HuH-7.5 (cell line): ENCODE measurements at places on chromosomes 12 and 14.

GRCh38 chr12:25962932-25963525 is 4.5 kb downstream of the RASSF8 start:
- DNase-seq, result no peak

DNA sequence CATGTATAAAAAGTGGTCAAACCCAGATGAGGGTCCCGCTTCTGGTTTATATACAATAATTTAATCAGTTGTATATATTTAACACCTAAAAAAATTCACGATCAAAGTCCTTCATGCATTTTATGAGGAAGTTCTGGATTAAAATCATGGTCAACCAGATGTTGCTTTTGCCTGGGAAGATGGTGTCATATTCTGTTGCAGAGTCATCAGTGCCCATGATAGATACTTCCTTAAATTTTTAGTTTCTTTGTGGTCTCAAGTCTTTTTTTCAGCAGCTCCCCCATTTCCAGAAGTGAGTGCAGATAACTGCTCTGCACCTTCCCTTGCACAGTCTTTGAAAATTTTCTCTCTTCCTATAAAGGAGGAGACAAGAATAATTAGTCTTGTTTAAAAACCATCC is 16.1 kb downstream of the ERP29 start:
- DNase-seq, result no peak

DNA sequence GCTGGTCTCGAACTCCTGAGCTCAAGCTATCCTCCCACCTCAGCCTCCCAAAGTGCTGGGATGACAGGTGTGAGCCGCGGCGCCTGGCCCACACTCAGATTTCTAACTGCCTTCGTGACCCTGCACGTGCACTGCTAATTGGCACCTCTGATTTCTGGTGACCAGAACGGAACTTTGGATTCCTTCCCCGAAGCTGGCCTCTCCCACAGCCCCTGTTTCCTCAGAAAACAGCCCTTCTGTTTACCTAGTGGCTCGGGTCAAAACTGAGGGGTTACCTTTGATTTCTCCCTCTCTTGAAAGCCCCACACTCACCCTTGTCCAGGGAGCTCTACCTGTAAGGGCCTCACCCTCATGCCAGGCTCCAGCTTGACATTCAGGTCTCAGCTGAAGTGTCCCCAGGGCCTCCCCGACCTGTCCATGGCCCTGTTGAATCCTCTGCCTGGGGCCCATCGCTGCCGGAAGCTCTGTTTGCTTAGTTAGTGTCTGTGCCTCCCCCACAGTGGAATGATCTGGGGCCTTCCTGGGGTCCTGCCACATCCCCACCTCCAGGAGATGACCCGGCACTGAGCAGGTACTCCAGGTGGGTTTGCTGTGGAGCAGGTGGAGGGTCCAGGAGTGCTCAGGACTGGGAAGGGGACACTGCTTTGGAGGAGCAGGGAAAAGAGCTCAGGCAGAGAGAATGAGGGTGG is 24.4 kb upstream of the FAM181A start:
- DNase-seq, result no peak

- no peak for DNase-seq
Observed at GRCh38 chr12:6782119-6782518, 7.2 kb upstream of the CD4 start.

DNA sequence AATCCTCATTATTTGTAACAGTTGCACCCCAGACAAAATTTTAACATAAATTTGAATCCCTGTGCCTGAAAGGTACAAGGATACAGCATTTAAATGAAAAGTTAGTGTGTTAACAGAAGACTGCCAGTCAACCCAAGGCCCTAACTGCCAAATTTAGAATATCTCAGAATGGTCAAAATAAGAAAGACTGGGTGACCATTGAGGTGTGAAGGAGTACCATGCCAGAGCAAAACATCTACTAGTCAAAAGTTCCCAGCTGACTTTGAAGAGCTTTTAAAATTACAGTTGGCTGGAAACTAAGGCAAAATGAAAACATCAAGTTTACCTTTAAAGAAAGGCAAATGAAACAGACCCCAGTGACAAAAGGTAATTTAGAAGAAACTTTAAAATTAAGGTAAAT is 18.4 kb downstream of the SAV1 start:
- DNase-seq, result no peak

DNA sequence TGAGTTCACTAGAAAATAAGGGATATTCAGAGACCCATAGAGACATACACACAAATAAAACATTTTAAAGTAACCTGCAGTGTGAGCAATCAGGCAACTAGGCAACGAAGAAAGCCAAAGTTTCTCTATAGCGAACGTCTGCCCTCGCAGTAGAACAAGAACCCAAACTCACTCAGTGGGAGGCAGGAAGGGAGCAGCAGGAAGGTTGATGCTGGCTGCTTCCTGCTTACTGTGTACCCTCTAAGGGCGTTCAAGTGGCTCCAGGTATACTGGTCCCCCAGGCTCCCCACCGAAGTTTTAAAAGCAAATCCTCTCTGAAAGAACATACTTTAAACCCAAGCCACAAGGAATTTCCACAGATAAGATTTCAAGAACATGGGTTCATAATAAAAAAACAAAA is 249.3 kb downstream of the FOXN3 start:
- no peak for DNase-seq

DNA sequence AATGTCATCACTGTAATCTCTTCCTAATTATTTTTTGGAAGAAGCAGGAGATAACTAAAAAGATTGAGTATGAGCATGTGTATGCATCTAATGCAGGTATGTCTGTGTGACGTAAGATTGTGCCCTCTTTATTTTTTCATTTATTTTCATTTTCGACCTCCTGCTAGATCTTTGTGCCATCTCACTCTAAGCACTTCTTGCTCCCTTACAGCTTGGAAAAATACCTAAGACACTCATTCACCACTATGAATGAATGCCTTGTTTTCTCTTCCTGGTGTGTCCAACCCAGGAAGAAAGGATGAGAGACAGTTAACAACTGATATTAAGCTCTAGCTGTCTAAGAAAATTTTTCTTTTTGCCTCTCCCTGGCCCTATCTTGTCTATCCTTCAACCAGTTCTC is 76.8 kb upstream of the CISTR start:
- DNase-seq, result no peak

DNA sequence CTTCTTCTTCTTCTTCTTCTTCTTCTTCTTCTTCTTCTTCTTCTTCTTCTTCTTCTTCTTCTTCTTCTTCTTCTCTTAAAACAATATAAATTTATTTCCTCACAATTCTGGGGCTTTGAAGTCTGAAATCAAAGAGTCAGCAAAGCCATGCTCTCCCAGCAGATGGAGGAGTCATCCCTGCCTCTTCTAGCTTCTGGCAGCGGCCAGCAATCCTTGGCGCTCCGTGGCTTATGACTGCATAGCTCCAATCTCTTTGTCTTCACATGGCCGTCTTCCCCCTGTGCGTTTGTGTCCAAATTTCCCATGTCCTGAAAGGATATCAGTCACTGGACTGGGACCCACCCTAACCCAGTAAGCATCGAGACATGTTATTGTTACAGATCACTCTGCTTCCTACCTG is 22.9 kb downstream of the KCNA1 start:
- no peak for DNase-seq

- peak; percentile 49 for DNase-seq
Observed at GRCh38 chr14:54567224-54567638, 303 bp downstream of the SAMD4A start.

DNA sequence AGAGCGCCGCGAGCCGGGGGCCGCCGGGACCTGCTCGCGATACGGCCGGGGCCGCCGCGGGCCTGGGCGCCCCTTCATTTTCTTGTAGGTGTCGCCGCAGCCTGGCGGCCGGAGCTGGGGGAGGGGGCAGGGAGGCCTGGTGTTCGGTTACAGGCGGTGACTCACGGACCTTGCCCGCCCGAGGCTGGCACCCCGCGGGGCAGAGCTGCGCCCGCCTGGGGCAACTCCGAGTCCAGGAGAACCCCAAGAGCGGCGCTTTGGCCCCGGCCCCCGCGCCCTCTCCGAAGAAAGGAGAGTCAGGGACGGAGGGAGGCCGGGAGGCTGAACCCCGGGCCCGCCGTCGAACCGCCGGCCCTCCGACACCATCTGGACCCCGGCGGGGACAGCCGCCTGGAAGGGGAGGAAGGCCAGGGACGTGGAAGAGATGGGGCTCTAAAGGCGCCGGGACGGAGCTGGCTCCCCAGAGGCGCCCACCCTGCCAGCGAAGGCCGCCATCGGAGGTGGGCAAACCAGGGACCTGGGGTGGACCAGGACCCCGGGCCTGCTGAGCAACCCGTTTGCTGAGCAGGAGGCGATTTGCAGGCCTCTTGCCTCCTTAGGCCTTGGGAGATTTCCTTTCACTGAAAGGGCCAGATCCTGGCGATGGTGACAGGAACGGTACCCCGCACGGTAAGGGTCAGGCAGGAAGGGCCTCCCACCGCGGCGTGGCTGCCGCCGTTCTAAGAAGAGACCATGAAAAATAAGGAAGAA is 843 bp upstream of the NUAK1 start:
- DNase-seq, result peak; percentile 58
